Effector memory CD4-positive, alpha-beta T cell (primary cell): ENCODE measurements at places on chromosomes 2 and 18.

DNA sequence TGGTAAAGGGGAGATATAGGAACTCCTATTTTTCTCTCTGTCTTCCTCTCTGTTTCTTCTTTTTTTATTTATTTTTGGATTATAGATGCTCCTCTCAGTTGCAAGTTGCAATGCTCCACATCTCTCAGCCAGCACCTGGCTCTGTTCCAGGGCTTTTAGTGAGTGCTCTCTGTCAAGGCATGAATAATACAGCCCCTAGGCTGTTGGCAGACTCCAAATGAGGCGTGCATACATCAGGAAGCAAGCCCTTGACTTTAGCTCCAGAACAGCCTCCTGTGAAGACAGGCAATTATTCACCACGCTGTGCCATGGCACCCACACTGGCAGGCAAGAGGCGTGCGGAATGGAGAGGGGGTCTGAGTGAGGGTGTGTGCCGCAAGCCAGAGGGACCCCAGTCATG lies 228.1 kb upstream of the PXDN start:
- no peak for DNase-seq

- DNase-seq = no peak
Measured at GRCh38 chr2:150598383-150598782, 110.9 kb upstream of the RND3 start.

GRCh38 chr2:157447741-157448140 lies 3.9 kb upstream of the CYTIP start:
- DNase-seq = no peak

GRCh38 chr18:9417073-9417851 lies 58.1 kb upstream of the RALBP1 start:
- DNase-seq = no peak

GRCh38 chr2:178306352-178307073 lies 112.2 kb downstream of the OSBPL6 start:
- DNase-seq = no peak

- no peak for DNase-seq
Measured at GRCh38 chr2:148221166-148221565, 200.3 kb downstream of the MBD5 start.

- no peak for DNase-seq
Measured at GRCh38 chr2:228507870-228508269, 326.4 kb upstream of the SPHKAP start.

DNA sequence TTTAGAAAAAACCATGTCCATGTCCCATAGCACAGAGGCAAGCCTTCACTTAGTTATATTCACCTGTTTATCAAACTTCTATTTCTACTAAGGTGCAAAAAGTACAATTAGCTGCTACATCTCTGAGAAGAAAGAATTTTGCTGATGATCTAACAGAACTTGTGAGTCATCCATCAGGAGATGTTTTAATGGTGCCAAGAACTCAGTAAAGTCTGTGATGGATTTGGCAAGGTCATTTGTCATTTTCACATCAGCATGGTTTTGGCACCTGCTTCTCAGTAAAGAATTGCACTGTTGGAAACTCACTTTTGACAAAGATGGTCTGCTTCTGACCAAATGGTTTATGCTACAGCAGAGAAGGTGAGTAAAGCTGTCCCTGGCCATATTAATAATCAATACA lies 195.7 kb upstream of the TMEFF2 start:
- no peak for DNase-seq

DNA sequence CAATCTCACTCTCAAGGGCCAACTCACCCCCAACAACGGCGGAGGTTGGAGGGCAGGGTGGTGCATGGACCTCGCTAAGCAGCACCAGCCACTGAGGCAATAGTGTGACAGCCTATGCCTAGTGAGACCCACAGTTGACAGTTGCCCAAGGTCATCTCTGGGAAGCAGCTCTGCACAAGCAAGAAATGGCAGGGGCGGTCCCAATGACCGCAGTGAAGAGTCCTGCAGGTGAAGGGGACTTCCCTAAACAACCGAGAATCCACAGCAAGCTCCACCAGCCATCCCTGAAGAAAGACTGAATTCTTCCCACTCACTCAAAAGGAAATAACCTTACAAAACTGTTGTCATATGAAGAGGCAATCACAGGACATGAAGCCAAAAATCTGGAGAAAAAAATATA lies 313.4 kb upstream of the ID2 start:
- no peak for DNase-seq

DNA sequence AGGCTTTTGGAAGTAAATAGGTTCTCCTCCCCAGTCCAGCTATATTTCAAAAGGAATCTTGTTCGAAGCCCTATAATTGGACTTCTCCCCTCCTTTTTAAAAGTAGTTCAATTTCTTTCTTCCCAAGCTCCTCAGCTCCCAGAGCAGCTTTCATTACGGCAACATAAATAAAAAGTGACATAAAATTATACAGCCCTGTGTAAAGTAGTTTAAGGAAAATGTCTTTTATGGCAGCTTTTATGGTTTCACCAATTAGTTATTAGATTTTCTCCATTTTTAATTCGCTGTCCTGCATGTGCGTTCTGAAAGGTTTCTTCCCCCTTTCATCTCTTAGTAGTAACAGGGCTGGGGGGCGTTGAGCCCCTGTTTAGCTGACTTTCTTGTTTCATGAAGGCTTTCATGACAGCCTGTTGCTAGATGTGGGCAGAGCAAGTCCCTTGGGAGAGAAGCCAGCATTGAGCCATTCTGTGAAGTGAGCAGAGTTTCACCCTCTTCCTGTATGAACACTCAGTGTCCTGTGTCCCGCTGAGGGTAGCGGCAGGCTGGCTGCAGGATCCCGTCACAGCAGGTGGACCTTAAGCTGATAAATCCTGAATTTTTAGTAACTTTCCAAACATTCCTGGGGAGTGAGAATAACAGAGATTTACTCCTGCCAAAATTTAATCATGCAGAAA lies 229.7 kb upstream of the SPRED2 start:
- DNase-seq = no peak

DNA sequence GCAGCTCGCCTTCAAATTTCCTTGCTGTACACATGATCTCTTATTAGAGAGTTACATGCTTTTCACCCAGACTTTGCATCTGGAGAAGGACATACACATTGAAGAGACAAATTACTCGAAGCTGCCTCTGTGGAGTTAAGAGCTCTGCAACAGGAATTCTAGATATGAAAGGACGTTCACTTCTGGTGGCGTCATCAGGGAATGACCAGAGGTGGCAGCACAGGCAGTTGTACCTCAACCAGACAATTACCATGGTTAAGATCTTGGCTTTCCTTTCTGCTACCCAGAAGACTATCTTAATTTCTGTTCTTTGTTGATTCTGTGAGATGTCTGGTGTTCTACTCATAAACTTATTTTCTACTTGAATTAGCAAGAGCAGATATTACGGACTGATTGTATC lies 39.1 kb upstream of the MC4R start:
- DNase-seq = no peak

DNA sequence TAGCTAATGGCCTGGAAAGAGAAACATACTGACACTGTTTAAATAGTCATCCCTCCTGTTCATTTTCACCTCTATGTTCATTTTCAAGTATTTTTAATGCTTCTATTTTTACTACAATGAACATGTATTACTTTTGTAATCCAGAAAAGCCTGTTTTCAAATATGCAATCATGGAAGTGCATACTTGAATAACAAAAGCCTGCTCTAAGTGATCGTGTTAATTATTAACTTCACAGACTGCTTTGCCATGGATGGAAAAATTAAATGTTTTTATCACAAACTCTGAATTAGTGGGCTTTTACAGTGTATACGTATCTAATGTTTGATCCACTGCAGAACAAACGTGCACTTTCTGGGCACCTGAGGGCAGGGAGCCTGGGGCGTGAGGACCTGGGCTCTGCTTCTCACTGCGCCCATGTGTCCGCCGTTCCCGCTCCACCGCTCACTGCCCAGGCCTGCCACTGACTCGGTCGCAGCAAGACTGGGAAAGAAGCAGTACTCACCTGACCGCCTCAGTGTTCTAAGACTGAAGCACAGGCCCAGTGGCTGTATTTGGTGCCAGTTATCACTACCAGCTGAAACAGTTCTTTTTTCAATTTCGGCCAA lies 80.6 kb downstream of the UXS1 start:
- DNase-seq = no peak

DNA sequence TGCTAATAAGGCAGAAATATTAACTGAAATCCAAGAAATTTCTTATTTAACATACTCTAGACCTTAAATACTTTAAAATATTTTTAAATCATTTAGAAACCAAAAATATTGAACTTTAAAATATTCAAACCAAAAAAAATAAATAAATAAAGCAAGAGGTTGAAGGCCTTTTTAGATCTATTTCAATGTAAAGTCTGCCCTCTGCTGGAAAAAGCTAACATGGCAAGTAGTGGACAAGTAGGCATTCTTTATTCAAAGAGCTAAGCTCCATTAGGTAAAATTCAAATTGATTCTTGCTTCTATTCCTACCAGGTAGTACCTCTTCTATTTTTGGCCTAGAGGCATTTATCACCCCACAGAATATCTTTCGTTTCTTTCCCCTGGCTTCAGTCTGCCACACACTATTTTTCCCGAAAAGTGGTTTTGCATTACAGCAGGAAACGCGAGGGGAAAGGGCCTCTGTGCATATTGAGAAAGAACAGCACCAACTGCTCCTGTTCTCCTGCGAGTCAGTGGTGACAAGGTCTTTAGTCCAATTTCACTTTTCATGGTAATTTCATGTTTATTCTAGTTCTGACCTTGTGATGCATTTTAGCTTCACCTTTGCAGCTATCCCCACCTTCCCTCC lies 20.4 kb downstream of the IFIH1 start:
- DNase-seq = no peak

DNA sequence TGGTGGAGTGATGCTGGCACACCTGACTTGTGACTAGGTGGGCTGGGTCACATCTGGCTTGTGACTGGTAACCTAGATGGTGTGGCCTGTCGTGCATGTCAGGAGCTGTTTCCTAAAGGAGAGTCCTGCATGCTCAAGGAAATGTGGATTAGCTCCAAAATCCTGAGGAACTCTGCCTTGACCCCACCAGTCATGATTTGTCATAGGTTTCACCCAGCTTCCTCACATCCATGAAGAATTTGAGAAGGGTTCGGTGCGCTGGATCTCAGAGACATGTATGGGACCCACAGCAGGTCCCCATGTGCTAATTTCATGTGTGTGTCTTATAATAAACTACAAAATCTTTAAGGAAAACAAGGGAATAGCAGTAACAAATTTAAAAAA lies 107.2 kb downstream of the COL6A3 start:
- DNase-seq = no peak

DNA sequence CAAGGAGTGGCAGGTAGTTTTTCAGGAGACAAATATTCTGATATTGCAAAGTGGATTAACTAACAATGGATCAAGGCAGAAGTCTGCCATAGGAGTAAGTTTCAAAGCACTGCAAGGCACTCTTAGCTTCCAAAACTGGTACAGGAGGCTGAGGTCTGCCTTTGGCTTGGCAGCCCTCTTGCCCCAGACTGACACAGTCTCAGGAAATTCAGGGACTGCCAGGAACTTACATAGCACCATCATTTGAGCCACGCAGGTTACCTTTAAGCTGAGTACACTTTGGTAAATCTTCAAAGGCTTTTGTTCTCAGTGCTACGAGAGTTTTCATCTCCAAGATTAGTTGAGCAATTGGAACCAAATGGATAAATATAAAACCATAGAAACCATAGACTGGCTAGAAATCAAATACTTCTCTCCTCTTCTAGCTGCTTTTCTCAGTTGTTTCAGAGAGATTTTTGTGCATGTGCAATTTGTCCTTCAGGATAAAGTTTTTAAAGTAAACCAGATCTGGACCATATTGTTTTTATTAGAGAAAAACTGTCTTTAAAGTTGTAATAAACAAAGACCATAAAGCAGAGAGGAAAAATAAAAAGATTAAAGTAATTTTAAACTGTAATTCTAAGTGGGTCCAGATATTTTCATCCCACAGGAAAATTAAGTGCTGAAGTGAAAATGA lies 18.8 kb downstream of the ANKRD29 start:
- DNase-seq = no peak

DNA sequence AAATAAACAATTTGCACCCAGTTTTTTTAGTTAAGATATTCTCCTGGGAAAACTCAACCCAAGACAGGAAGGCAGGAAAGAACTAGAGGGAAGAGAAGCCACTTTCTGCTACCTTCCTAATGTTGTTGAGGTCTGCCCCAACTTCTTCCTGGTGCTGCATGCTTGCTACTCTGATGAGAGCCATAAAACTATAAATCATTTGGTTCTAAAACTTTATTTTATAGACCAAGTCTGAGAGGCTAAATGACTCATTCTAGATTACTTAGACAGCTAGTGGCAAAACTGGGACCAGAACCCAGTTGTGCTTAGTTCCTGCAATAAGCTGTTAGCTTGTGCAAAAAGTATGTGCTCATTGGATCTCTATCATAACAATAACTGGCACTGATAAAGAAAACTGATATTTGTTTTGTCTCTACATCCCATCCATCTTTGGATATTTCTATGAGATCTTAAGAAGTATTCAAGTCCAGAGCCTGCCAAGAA lies 344.9 kb upstream of the SLC14A2 start:
- no peak for DNase-seq

GRCh38 chr2:214217136-214217535 lies 193.7 kb upstream of the VWC2L start:
- no peak for DNase-seq

DNA sequence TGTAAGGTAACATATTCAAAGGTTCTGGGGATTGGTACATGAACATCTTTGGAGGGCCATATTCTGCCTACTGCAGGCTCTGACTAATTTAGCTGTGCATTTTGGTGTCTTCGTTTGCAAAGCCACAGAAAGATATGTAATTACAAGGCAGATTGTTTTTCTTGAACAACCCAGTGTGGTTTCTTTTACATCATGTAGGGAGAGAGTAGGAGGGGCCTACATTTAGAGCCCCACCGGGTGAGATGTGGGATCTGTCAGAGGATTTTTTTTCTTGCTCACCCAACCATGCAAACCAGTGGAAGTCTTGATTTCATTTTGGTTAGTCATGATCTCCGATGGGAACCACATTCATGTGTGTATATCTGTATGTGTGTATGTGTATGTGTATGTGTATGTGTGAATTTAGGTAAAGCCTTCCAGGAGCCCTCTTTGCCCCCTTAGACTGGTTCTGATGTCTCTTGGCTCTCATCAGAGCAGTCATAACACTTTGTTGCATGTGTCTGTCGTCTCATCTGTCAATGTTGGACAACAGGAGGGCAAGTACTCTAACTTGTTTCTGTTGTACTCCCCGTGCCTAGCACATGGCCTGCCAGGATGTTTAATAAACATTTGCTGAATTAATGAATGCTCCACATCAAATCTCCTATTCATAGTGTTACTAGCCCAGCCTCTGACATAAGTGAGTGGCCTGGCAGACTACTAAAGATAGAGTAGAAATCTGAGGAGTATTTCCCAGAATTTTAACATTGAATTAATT lies 239.9 kb downstream of the MTX2 start:
- DNase-seq = no peak

GRCh38 chr2:235017441-235017840 lies 65.6 kb downstream of the SH3BP4 start:
- no peak for DNase-seq

GRCh38 chr2:9693646-9694045 lies 62.8 kb upstream of the YWHAQ start:
- DNase-seq = no peak

- no peak for DNase-seq
Measured at GRCh38 chr2:143745060-143745459, 615.8 kb downstream of the ARHGAP15 start.

- DNase-seq = no peak
Measured at GRCh38 chr2:105442056-105442455, 43.2 kb upstream of the FHL2 start.

GRCh38 chr2:60504049-60504448 lies 49.4 kb downstream of the BCL11A start:
- no peak for DNase-seq
